ENCODE measurements at places on chromosomes 6 and 20.
A peak's percentile ranks its signal among the peaks of the same experiment; 100 is the strongest.

DNA sequence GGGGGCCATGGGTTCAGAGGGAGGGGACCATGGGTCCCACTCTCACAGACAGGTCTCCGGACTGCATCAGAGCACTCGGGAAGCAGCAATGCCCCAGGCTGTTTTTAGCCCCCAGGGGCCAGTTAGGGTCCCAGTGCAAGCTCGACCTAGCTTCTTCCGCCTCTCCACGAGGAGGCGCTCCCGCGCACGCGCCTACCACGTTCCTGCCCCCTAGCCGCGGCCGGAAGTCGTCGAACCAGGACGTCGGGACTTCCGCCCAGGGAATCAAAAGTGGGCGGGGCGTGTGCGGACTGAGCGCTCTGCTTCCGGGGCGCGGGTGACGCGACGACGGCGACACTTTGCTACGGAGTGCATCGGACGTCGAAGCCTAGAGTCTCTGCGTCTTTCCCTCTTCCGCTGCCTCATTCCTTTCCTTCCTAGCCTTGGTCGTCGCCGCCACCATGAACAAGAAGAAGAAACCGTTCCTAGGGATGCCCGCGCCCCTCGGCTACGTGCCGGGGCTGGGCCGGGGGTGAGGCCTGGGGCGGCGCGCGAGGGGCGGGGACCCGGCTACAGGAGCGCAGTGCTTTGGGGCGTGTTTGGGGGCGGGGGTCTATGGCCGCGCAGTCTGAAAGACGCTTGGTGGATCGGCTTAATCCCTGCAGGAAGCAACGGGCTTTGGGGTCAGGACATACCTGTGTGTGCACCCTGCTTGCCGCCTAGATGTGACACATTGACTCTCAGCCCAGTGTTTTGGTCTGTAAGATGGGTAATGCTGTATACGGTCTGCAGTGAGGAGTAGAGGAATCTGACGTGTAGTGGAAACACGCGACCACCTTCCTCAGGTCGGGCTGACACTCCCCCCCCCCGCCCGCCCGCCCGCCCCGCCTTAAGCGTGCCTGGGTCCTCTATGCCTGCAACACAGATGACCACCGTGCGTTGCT, at the start of gene PRPF6:
Gene PRPF6 (plus strand): TSS at position 327 of the 923 bp plus-strand sequence. CDS start 114 bp downstream, at position 441.
- DNase-seq, result peak; percentile 96

GRCh38 chr20:11234608-11235007, 560.8 kb upstream of the JAG1 start:
- DNase-seq, result no peak

DNA sequence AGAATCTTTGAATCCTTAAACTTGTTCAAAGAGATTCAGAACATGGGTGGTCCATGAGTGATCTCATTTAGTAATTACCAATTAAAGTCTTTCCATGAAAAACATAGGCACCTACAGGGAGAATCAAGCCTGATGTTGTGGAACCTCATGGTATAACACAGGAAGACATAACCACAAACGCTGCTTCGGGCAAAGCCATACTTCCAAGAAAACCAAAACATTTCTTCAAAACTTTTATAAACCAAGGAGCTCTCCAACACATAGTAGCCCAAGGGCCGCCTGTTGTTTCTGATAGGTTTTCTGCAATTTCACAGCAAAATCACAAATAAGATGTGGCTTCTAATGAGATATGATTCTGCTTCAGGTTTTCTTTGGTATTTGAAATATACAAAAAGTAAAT, 2.5 kb downstream of the CHD6 start:
- no peak for DNase-seq

- no peak for DNase-seq
These were observed 51.5 kb downstream of the CTCFL start for GRCh38 chr20:57473246-57474048.

GRCh38 chr6:150145830-150146229, 3.0 kb downstream of the PPP1R14C start:
- no peak for DNase-seq

- no peak for DNase-seq
These were observed 150.3 kb upstream of the PREP start for GRCh38 chr6:105553171-105553570.

DNA sequence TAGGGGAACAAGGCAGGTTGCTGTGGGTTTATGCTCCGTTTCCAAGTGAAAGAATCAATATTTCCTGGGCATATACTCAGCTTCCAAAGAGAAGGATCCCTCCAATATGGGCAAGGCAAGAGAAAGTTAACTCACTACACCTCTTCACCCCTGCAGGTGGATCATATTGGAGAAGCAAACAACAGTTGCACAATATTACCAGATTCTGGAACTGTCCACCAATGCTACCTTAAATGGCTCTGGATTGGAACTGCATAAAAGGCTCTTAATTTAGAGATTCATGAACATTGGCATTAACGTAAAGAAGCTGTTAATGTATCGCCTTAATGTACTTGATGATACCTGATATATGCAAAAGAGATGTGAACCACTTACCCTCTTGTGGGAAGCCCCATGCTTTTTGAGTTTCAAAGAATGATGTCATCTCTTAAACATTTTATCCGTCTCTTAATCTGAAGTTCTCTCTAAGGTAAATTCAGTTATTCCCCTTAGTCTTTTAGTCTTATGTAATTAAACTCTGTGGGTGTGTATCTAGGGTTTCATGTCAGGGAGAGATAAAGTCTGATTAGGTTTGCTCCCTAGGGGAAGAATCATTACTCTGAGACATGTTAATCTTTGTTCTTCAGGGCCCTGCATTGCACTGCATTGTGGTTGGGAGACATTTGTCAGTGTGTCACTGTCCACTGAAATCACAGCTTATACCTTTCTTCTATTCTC, 99.5 kb downstream of the PHACTR1 start:
- no peak for DNase-seq

GRCh38 chr6:132202574-132202973, 198.7 kb downstream of the MOXD1 start:
- no peak for DNase-seq

GRCh38 chr20:43936805-43937204, 22.2 kb downstream of the TOX2 start:
- no peak for DNase-seq

- DNase-seq, result no peak
These were observed 279.6 kb downstream of the NRN1 start for GRCh38 chr6:5726976-5727718.

- DNase-seq, result no peak
These were observed 152.3 kb upstream of the CDH4 start for GRCh38 chr20:61099806-61100205.

GRCh38 chr6:47306887-47307286, 2.8 kb downstream of the TNFRSF21 start:
- no peak for DNase-seq

- no peak for DNase-seq
These were observed 5.2 kb upstream of the STMND1 start for GRCh38 chr6:17096652-17097051.

DNA sequence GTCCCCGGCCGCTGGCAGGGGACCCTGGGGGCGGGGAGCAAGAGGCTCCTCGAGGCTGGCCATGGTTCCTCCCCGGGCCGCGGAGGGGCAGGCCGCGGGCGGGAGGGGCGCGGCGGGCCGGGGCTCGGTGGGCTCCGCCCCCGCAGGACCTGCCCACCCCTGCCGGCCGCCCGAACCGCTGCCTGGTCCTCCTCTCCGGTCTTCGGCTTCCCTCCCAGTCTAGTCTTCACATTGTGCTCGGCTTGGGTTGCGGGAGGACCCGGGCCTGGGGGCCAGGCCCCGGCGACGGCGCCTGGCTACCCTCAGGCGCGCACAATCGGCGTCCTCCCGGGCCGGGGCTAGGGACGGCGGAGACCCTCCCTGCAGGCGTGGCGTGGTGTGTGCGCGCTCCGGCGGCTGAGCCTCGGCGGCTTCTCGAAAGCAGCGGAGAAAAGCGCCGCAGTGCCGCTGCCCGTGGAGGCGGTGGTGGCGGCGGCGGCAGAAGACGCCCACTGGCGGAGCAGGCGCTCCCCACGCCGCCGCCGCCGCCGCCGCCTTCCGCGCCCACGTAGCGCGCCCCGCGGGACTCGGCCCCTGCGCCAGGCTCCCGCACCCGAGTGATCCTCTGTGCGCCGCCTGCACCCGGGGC, at the start of gene PDE10A:
Gene PDE10A (minus strand): TSS at position 493 of the 628 bp plus-strand sequence. CDS start 430 bp downstream, at position 63.
- DNase-seq, result no peak

GRCh38 chr6:111088668-111089003, 1.3 kb downstream of the SLC16A10 start:
- no peak for DNase-seq

DNA sequence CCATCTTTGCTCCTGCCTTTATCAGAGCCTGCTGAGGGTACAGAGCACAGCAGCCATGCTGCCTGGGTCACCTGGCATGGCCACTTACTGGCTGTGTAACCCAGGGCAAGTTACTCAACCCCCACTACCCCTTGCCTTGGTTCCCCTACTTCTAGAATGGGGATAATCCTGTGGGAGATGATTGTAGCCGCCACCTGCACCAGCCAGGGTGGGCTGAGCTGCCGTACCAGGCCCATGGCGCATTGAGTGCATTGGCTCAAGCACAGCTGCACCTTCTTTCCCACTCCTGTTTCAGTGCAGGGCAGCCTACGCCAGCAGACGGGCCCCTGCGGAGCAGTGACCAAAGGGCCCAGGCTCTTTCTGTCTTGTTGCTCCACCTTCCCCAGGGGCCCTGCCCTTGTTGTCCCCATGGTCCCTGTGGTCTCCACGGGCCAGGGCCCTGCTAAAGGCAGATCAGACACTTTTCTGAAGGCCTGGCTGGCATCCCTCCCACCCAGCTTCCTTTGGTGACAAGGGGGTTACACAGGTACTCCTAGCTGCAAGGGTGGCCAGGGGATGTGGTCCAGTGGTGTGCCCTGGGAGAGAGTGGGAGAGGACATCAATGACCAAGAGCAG, 159.4 kb upstream of the MLN start:
- no peak for DNase-seq

DNA sequence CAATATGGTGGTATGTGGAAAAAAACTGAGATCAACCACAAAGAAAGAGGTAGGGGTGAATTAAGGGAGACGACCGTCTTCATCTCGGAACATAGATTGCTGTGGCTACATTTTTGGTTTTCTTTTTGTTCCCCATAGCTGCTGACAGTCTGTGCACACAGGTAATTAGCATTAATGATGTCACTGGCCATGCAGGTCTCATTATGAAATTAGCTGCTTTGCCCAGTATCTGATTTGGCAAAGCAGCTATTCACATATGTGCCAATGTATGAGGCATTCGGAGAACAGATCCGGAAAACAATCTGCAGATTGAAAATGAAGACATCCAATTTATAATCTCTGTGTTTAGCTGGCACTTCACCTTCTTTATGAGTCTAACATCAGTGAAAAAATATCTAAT, 13.1 kb downstream of the NOX3 start:
- DNase-seq, result no peak

DNA sequence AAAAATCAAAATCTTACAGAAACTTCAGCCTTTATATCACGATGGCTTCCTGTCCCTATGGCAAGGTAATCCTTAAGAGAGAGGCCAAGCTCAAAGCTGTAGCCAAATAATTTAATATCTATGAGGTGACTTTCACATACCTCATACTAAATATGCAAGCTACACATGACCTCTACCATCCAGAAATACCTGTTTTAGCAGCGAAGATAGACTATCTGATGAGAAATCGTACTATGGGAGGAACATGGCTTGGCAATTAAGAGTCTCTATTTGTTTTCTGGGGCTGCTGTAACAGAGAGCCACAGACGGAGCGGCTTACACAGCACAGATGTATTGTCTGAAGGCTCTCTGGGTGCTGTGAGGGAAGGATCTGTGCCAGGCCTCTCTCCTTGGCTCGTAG, 31.0 kb upstream of the SALL4 start:
- DNase-seq, result no peak

- no peak for DNase-seq
These were observed 105.6 kb downstream of the PREX1 start for GRCh38 chr20:48722002-48722731.

DNA sequence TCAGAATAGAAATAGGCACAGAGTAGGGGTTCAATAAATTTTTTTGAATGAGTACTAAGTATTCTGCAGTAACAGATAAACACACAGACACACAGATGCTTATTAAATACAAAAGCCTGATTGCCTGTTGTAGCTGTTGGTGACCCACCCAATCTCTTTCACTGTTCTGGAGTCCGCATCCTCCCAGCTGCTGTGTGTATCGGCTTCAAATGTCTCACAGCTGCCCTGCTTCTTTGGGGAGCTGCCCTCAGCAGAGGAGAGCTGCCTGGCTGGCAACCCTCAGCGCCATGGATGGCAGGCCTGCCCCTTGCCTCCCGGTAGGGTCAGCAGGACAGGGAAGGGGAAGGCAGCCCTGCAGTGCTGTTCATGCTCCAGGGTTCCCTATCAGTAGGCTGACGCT, 85.9 kb upstream of the PRND start:
- no peak for DNase-seq

DNA sequence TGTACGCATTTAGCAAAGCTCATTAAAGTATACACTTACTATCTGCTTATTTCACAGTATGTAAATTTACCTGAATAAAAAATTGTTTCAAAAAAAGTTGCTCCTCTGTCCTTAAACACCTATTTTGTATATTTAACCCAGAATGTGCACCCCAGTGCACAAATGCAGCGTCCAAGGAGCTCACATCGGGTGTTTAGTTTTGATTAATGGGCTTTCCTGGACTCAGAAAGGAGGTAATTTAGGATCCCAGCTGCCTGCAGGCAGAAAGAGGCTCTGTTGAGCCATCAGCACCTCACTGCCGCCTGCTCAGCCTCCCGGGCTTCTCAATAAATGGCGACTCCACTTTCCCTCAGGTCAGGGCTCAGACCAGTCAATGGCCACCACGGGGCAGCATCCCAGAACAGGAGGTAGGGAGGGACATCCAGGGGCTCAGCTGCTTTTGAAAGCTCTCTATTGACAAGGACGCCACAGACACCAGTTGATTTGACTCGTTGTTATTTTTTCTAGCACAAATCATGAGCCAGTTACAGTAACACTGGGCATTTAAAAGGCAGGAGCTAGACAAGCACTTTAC, 70.2 kb upstream of the TBC1D7 start:
- DNase-seq, result no peak

GRCh38 chr6:29926413-29927274, 15.7 kb upstream of the HLA-A start:
- peak; percentile 81 for DNase-seq

- no peak for DNase-seq
These were observed 11.4 kb downstream of the PPIL6 start for GRCh38 chr6:109428889-109429477.

- no peak for DNase-seq
These were observed 24.0 kb upstream of the ARMH2 start for GRCh38 chr6:24822696-24823095.

GRCh38 chr20:14729390-14729789, 392.0 kb upstream of the FLRT3 start:
- no peak for DNase-seq
